ENCODE measurements at places on chromosomes 3 and 15.
A peak's percentile ranks its signal among the peaks of the same experiment; 100 is the strongest.

DNA sequence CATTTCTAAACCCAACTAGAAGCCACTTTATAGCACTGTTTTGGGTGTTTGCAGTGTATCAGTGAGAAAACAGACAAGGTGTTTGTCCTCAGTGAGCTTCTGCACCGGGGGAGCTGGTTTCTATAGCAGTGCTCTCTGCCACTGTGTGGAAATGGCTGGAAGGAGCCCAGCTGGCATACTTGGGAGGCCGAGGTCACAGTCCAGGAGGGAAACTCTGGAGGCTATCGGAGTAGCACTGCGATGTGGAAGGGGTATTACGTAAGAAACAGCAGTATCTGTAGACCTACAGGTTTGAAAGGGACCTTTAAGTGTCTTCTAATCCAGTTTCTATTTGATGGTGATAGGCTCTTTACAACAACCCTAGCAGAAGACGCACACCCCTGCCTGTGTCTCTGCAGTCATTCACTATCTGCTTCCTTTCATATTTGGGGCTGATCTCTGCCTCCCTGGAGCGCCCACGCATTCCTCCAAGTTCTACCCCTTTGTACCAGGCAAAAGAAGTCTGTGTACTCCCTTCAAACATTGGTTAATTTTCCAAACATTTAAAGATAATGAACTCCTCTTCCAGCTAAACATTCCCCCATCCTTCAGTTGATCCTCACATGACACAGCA is 87.4 kb upstream of the ADAMTS17 start:
- no peak for DNase-seq

DNA sequence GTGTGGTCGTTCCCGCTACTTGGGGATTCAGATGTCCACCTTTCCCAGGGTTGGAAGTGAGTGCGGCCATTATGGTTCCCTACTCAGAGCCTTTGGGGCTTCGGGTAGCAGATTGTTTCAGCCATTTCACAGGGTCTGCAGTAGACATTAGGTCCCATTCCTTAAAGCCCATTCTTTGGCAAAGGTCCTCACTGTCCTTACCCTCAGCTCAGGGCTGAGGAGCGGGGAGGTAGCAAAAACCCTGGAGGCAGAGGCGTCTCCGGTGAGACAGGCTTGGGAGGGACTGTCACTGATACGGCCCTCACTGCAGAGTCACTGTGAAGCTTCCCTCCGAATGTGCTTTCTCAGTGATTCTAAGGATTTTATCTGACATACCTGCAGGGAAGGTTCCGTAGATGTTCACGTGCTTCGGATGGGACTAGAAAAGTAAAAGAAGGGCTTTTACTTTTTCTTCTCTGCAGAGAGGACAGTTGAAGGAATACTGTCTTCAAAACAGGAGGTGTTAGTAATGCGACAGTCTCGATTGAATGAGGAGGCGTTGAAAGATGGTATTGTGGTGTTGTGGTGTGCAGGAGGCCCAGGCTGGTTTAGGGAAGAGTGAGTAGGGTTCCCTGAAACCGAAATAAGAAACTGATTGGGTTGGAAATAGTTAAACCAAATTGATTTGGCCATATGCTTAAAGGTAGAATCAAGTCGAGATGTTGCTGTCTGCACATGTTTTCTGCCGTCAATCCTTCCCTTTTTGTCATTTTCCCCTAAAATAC is 630 bp downstream of the ATP6V1A start:
- DNase-seq = peak; percentile 53

GRCh38 chr3:153624310-153625030 is 462.4 kb downstream of the RAP2B start:
- DNase-seq = peak; percentile 35

GRCh38 chr3:147388700-147389580 is 17.4 kb downstream of the ZIC4 start:
- DNase-seq = no peak

DNA sequence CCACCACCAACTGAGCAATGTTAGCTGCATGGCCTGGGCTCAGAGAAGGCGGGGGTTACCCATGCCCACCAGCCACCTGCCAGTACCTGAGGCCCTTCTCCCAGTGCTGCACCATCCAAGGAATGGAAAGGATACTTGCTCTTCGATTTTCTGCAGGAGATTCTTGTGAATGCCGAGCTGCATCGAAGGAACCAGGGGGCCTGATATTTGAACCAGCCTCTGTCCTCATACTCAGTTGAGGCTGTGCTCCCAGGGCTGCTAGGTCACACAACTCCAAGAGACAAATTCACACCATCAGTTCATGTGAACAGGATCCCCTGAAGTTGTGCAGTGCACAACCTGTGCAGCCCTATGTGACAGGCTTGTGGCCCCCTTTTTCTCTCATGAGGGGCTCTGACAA is 18.0 kb downstream of the PLA2G4F start:
- no peak for DNase-seq

GRCh38 chr3:78087134-78087533 is 1047.2 kb downstream of the ROBO2 start:
- DNase-seq = no peak

DNA sequence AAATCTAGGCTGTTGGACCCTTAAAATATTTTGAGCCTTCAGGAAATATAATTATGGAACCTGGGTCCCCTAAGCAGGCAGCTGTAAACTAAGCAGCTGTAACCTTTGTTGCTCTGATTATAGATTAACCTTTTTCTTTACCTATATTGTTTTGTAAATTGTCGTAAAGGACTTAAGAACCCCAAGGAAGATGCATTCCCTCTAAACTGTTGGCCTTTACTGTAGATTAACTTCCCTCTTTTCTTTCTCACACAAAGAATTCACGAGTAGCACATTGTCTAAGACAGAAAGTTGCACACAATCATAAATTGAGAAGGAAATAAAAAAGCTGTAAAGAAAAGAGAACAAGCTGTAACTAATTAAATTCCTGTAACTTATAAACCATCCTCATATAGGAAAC is 877.3 kb downstream of the ROBO2 start:
- DNase-seq = no peak

DNA sequence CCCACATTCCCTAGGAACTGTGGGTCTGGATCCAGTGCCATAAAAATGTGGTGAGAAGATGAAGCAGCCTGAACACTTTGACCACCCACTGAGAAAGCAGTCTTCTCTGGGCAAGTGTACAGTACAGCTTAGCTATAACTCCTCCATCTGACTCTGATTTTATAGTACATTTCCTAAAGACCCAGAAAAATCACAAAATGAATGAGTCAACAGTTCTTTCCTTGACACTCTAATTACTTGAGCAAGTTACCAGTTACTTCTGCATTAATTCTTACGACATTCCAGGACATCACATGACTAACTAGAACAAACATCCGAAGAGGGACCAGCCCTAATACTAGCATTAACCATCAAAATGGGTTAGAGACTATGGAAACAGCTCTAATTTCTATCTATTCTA is 148.1 kb upstream of the PEX5L start:
- no peak for DNase-seq

DNA sequence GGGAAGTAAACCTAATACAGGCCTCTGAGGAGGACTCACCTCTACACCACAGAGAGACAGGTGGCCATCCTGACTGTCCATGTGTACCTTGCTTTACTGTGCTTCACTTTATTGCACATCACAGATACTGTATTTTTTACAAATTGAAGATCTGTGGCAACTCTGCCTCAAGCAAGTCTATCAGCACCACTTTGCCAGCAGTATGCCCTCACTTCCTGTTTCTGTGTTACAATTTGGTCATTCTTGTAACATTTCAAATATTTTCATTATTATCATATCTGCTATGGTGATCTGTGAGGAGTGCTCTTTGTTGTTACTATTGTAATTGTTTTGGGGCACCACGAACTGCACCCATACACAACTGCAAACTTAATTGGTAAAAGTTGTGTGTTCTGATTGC is 78.0 kb downstream of the BBX start:
- no peak for DNase-seq

DNA sequence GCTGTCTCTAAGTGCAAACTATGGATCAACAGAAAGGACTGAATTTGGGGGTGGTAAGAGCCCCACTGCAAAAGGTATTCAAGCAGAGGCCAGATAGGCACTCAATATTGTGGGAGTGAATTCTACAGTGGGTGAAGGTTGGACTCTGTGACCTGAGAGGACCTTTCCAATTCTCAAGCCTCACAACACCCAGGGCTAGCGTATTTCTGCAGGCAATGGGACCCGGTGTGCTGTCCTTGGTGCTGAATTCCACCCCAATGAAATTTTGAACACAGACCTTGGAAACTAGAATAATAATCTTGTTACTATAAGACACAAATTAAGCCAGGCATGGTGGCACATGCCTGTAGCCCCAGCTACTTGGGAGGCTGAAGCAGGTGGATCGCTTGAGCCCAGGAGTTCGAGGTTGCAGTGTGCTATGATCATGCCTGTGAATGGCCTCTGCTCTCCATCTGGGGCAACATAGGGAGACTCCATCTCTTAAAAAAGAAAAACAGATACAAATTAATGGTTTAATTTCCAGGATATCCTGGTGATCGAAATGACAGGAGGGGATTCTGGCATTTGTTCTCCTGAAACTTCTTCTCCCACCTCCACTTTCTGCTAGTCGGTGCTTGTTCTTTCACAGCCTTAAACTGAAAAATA is 135.4 kb downstream of the RAB11A start:
- DNase-seq = peak; percentile 49

DNA sequence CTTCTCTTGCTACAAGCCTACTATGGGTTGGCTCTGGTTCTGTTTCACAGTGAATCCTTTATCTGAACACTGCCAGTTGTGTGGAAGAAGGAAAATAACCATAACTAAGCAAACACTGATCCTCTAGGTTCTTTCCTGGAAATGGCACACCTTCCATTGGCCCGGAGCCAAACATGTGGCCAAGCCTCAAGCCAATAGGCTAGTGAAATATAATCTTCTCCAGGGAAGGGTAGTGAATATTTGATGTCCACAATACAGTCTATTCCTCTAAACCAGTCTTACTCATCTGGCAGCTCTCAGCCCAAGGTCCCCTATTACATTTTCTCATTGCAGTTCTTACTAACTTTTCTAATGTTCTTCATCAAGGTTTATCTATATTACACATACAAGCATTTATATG is 921.3 kb downstream of the TUSC7 start:
- no peak for DNase-seq

GRCh38 chr3:174035328-174035886 is 637.9 kb downstream of the NLGN1 start:
- DNase-seq = no peak

DNA sequence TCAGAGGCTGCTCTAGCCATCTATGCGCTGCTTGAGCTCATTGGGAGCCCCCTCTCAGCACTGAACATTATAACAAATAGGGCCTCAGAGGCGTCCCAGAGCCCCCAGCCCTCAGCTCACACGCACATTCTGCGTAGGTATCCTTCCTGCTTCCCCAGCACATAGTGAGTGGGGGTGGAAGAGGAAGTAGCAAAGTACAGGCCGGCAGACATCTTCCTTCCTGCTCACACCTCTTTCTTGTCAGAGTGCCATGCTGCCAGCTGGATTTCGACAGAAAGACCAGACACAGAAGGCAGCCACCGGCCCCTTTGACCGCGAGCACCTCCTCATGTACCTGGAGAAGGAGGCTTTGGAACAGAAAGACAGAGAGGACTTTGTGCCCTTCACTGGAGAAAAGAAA is 16.6 kb downstream of the TMOD2 start:
- DNase-seq = no peak

DNA sequence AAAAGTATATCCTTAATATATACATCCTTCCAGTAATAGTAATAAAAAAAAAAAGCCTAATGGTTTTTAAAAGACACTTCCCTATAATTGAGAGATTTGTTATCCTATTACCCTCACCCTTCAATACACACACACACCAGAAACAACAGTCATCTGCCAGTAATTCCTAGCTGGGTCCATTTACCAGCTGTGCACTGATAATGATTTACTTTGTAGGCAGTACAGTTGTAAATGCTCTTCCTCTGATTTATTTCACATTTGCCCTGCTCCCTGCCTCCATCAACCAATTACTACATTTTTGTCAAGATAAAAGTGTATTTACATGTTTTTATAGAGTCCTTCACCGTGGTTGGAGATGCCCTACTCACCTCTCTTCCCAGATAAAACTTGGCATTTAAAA is 12.4 kb downstream of the TPM1 start:
- no peak for DNase-seq

DNA sequence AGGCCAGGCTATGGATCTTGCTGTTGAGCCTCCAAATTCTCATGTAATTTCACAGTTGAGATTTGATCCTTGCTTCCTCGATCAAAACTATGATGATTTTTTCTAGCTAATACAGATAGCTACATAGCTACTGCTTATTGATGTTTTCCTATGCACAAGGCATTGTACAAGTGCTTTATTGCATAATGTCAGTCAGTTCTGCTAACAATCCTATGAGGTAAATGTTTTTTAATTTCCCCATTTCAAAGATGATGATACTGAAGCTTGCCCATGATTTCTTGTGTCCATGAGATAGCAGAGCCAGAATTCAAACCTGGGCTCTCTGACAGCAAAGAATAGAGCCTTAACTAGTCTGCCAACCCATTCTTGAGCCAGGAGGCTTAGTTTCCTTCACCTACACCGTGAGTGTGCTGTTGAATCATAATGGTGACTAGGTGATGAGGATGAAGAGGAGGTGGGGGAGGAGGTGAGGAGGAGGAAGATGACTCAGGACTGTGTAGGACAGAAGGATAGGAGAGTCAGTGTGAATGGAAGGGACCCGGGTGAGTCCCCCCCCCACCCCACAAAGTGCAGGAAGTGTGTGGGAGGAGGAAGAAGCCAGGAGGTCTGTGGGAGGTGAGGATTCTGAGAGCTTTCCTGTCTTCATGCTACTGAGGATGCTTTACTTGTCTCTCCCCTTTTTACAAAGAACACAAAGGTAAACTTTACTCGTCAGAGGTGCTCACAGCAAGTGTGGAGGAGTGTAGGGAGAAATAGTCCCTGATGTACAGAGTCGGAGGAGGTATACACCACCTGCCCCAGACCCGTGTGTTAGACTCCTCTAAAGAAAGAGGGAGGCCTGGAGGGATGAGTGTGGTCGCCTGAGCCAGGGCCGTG is 3.6 kb downstream of the TAGLN3 start:
- no peak for DNase-seq

DNA sequence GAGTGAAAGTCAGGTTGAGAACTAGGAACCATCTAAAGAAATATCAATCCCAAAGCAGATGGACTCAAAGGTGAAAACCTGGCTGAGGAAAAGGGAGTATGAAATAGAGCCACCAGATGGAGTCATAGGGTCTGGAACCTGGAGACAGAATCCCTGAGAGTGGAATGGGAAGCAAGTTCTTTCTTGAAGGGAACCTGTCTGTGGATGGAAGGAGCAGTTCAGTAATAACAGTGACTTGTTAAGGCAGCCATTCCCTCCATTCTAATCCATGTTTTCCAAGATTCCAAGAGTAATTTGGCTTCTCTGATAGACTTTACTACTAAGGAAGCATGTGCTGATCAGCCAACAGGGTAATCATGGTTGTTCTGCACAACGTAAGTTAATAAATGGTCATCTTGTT is 22.5 kb upstream of the AQP9 start:
- DNase-seq = no peak

- DNase-seq = no peak
These were observed 77.5 kb upstream of the LINGO1 start for GRCh38 chr15:77710206-77710605.

DNA sequence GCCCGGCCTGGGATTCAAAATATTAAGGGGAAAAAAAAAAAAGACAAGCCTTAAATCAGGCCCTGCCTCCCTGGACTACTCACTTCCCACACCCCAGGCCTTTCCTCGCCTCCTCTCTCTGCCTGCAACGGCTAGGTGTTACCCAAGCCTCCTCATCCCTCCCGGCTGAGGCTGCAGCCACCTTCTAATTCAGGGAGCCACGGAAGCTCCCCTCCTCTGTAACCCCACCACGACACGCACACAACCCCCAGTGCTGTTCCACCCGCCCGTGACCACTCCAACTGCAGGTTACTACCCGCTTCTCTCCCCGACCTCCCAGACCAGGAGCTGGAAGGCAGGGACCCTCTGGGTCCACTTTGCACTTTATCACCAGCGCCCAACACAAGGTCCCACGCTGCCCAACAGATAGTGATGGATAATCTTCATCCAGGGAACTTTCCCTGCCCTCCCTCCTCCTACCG is 936 bp downstream of the KIF7 start:
- no peak for DNase-seq

Measured in NAMALWA (cell line).